ENCODE measurements at places on chromosomes 1 and 21.

GRCh38 chr1:241992734-241993133, 6.2 kb downstream of the MAP1LC3C start:
- DNase-seq: no peak

GRCh38 chr1:31568895-31569595, 7.3 kb upstream of the TINAGL1 start:
- no peak for DNase-seq

DNA sequence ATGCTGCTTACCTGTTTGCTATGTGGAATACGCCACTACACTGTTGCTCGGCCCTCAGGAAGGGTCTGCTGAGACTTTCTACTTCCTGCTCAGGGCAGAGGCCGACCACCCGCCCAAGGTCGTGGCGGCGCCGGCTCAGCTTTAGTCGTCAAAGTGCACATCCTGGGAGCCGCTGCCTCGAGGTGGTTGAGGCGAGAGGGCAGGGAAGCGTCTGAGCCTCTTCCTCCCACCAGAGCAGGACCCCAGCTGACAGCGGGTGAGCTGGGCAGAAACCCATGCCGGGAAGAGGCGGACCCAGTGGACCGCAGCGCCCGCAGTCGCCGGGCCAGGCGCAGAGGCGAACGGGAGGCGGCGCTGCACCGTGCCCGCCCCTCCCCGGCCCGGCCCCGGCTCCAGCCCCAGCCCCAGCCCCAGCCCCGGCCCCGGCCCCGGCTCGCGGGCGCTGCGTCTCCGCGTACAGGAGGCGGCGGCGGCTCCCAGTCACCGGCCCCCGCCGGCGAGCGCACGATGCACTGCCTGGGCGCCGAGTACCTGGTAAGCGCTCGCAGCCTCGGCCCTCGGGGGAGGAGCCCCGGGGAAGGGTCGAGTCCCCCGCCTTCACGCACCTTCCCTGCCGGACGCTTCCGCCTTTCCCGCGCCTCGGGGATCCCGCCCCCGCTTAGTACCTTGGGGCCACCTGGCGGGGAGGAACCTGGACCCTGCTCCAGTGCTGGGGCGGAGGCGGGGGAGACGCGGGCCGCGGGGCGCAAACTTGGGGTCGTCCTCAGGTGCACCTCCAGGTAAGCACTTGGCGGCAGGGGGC, at the start of gene SLC44A3:
SLC44A3 (plus strand) TSS at position 413 of the 802 bp plus-strand sequence; CDS start at position 508, 95 bp downstream.
- no peak for DNase-seq

- DNase-seq: no peak
Measured at GRCh38 chr21:43933199-43933598, 68.2 kb downstream of the AGPAT3 start.

DNA sequence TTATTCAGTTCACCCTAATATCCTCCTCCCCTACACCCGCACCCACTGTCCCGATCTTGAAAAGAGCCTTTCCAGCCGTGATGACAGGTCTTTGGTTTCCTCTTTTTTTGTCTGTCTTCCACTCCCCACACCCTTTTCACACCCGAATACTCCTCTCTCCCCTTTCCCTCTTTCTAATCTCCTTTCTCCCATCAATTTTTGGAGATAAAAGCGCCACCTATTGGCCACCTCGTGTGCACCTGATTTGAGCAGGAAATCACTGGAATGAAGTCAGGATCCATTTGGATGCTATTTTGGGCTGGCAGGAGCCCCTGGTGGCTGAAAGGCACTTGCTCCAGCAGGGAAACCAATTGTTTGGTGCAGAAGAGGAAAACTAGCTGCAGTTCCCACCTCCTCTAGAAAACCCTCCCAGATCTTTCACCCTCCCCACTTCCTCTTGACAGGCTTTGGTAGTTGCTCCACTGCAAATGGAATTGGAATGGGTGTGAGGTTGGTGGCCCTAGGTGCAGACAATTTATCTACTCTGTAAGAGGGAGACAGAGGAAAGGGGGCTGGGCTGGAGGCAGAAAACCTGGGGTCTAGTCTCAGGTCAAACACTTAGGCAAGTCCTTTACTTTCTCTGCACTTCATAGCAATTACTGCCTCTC, 8.4 kb downstream of the FOXE3 start:
- no peak for DNase-seq

GRCh38 chr1:231871471-231871870, 244.9 kb downstream of the DISC1 start:
- no peak for DNase-seq

GRCh38 chr1:164155347-164155746, 403.6 kb upstream of the PBX1 start:
- DNase-seq: no peak

GRCh38 chr1:94228640-94229375, 8.6 kb downstream of the ARHGAP29 start:
- DNase-seq: no peak

- DNase-seq: no peak
Measured at GRCh38 chr1:205978676-205979075, 24.5 kb downstream of the RAB7B start.

DNA sequence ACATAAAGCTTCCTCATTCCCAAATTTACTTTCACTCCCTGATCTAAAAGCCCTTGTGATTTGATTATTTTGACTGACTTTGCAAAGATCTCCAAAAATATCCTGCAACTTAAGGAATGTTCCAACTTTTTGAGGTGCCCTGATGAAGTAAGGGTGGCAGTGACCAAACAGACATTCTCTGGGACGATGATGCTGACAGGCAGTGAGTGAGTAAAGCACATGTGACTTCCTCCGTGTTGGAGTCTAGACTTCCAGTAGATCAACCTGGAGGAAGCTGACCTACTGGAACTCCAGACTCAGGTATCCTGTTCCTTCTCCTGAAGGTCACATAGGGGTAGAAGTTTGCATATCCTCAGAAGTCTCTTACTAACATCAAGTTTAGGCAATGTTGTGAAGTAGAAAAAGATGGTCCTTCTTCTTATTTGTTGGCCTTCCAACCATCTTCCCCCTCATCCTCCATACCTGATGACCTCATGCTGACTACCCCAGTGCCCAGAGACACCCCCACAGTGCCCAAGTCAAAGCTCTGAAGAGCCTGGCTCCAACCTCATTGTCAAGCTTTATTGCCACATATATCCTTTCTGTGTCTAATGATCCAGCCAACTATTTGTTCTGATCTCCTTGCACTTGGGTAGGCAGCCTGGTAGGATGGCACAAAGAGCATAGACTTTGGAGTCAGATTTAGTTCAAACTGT, 16.0 kb downstream of the TNFSF4 start:
- DNase-seq: no peak

GRCh38 chr1:3312898-3313575, 141.4 kb upstream of the ARHGEF16 start:
- peak; percentile 6 for DNase-seq

- no peak for DNase-seq
Measured at GRCh38 chr1:147603986-147604385, 62.7 kb downstream of the BCL9 start.

DNA sequence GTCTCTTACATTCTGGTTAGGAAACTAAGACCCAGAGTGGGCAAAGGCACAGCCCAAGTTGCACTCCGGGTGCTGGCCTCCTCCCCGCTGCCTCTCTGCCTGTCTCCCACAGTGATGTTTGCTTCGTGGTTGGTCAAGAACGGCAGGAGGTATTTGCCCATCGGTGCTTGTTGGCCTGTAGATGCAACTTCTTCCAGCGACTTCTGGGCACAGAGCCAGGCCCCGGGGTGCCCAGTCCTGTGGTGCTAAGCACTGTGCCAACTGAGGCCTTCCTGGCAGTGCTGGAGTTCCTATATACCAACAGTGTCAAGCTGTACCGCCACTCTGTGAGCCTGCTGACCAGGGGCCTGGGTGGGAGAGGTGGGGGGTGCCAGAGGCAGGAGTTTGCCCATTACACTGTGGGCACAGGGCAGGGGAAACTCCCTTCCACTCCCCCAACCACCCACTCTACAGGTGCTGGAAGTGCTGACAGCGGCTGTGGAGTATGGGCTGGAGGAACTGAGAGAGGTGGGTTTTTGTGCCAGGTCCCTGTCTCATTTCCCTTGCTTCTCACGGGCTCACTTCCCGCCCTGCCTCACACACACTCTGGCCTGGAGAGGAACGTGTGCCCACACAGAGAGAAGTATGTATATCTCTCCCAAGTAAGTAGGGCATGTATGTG, 1.9 kb downstream of the BTBD19 start:
- DNase-seq: no peak

- no peak for DNase-seq
Measured at GRCh38 chr1:227938276-227938675, 9.5 kb downstream of the WNT9A start.

DNA sequence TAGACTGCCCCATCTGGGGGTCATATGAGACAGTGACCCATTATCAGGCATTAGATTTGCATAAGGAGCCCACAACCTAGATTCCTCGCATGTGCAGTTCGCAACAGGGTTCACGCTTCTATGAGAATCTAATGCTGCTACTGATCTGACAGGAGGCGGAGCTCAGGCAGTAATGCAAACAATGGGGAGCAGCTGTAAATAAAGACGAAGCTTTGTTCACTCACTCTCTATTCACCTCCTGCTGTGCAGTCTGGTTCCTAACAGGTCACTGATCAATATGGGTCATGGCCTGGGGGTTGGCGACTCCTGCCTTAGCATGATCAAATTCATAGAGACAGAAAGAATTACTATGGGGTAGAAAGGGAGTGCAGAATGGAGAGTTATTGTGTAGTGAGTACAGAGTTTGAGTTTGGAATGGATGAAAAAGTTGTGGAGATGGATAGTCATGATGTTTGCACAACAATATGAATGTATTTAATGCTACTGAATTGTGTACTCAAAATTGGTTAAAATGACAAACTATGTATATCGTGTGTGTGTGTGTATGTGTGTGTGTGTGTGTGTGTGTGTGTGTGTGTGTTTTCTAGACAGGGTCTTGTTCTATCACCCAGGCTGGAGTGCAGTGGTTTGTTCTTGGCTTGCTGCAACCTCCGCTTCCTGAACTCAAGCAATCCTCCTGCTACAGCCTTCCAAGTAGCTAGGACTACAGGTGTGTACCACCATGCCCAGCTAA, 42.2 kb downstream of the BTF3L4 start:
- DNase-seq: no peak

DNA sequence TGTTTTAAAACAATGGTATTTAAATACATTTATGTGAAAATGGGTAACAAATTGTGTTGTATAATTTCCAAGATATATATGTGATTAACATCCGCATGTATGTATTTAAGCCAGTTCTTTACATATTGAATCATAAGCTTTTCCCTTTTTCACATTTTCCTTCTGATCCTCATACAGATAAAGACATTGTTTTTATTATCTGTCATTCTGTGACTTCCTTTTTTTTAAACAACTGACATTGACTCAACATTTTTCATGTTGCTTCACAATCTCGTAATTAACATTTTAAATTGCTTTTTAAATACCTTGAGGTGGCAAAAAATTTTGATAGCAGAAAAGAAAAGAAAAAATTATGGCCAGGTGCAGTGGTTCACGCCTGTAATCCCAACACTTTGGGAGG, 1.4 kb downstream of the STXBP3 start:
- no peak for DNase-seq

GRCh38 chr1:114510274-114511031, 550 bp downstream of the TRIM33 start:
- peak; percentile 10 for DNase-seq

DNA sequence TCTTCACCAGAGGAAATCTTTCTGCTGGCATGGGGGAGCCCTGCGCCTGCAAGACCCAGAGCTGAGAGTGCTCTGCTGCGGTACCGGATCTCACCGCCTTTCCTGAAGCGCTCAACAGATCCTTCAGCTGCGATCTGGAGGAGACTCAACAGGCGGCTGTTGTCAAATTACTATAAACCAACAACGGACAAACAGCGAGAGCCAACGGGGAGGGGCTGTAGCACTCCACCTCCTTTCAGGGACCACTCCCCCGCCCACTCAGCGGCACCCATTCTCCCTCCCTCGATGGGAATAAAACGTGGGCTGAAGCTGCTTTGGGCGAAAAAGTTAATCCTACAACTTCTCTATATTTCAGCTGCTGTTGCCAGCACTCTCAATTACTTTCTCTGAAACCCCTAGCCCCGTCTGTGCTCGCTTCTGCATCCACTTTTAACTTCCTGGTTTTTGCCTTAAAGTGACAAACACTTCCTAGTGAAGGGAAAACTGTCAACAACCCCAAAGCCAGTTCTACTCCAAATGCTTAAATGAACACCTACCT, at the start of gene FMO5:
FMO5 (minus strand) TSS at position 147 of the 538 bp plus-strand sequence. CDS start 310 bp downstream, outside the sequence.
- peak; percentile 17 for DNase-seq

- no peak for DNase-seq
Measured at GRCh38 chr1:90745972-90746371, 28.9 kb upstream of the BARHL2 start.

GRCh38 chr1:157110003-157110402, 10.4 kb upstream of the ETV3L start:
- no peak for DNase-seq

DNA sequence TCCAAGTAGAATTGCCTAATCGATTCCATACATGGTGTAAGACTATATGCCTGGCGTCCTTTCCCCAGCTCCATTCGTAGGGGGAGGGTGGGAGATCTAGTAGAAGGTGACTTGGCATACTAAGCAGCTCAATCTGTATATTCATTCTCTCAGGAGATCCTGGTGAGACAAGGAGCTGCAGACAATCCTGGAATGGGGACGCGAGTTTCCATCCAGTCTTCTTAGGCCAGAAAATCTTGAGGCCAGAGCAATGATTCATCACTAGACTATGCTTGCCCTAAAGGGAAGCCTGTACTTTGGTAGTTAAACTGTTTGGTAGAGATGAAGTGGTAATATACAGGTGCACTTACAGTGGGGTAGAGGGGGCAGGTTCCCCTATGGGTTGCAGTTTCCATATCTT, 468.7 kb downstream of the ADGRL2 start:
- no peak for DNase-seq

DNA sequence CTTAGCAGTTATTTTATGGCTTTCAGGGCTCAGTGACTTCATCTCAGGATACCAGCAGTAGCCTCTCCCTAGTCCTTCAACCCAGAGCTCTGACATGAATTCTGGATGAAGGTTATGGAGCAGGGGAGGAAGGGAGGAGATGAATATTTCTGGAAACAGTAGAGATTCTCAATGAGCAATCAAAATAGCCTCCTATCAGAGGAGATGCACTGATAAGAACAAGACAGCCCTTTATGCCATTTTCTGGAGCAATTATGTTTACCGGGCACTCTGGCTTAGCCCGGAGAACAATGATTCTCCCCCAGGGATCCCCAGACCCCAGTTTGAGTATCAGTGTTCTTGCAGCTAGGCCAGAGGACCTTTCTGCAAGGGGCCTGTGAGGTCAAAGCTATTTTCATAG, 37.9 kb upstream of the EDARADD start:
- no peak for DNase-seq

DNA sequence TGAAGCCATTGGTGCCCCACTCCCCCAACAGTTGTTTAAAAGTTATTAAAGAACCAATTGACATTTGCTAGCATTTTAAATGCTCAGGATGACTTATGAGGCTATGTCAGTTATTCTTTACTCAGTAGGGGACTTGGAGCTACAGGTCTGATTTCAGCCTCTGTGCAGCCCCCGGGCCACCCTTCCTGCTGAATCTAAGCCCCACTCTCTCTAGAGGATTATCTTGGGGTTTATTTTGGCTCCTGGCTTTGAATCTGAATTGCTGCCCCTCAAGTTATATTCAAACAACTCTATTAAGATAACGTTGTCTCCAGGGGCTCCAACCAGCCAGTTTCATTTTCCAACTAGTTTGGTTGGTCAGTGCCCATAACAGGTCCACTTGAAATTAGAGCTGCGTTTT, 135.1 kb downstream of the ST6GALNAC3 start:
- DNase-seq: no peak

Data from stimulated activated CD8-positive, alpha-beta memory T cell treated with anti-CD3 and anti-CD28 coated beads, Interleukin-15, amount 100 ng/mL, for 4 hours (primary cell).